ENCODE measurements at places on chromosomes 7 and 10. TPM values are rescaled to one million over a fixed set of nuclear protein-coding genes. Genes with fewer than 3 reads are reported as not detected.

TMEM273 gene
- total RNA-seq = not detected

DRGX gene
- total RNA-seq = not detected

CUBN gene
- total RNA-seq = 0.15 TPM

ADAM8 gene
- 2.7 TPM for total RNA-seq

OR2A7 gene
- total RNA-seq = not detected

HABP2 gene
- total RNA-seq = 0.14 TPM

VIM gene
- 1,726 TPM for total RNA-seq

TMEM229A gene
- not detected for total RNA-seq

MEOX2 gene
- total RNA-seq = not detected

ZRANB1 gene
- 8.2 TPM for total RNA-seq

LYZL1 gene
- not detected for total RNA-seq

SMO gene
- 13.8 TPM for total RNA-seq

ENTPD1 gene
- total RNA-seq = 0.16 TPM

TAX1BP1 gene
- total RNA-seq = 75.1 TPM

SPACDR gene
- total RNA-seq = 0.98 TPM

FBXL13 gene
- total RNA-seq = 0.38 TPM

SAP25 gene
- total RNA-seq = 0.66 TPM

STRA8 gene
- total RNA-seq = not detected

LEP gene
- not detected for total RNA-seq

ELFN1 gene
- total RNA-seq = 0.30 TPM
